Vagina (tissue), 2 donors: ENCODE measurements at places on chromosomes 1 and 21. TPM values are rescaled to one million over a fixed set of nuclear protein-coding genes. Genes with fewer than 3 reads are reported as not detected.

PLA2G2F gene
- total RNA-seq = not detected

C1orf53 gene
- 6.4 TPM for total RNA-seq

ICOSLG gene
- 6.4 TPM for total RNA-seq

DNA sequence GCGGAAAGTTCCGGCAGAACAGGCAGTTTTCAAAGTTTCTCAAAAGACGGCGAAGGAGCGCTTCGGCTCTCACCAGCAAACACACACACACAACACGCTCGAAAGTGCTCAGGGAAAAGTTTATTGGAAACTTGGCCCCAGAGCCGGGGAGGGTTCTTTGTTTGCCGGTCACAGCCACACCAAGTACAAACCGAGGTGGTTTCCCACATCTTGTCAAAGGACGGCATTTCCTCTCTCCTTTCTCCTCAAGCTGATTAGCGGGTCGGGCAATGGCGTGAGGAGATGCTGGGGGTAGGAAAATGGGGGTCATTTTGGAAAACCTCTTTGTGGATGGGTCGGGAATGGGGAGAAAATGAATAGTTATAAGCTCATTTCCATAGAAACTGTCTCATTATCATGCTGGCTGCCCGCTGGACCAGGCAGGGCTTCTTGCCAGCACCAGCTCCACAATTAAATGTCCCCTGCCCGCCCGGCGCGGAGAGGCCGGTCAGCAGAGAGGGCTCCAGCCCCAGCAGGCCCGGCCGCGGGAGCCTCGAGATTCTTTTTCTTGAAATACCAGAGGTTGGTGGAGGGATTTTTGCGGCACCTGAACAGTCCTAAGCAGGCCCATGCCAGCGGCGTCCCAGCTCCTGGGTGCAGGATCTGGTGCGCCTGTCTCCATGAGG lies 92.3 kb downstream of the PRDM16 start:
- DNase-seq = no peak

DNA sequence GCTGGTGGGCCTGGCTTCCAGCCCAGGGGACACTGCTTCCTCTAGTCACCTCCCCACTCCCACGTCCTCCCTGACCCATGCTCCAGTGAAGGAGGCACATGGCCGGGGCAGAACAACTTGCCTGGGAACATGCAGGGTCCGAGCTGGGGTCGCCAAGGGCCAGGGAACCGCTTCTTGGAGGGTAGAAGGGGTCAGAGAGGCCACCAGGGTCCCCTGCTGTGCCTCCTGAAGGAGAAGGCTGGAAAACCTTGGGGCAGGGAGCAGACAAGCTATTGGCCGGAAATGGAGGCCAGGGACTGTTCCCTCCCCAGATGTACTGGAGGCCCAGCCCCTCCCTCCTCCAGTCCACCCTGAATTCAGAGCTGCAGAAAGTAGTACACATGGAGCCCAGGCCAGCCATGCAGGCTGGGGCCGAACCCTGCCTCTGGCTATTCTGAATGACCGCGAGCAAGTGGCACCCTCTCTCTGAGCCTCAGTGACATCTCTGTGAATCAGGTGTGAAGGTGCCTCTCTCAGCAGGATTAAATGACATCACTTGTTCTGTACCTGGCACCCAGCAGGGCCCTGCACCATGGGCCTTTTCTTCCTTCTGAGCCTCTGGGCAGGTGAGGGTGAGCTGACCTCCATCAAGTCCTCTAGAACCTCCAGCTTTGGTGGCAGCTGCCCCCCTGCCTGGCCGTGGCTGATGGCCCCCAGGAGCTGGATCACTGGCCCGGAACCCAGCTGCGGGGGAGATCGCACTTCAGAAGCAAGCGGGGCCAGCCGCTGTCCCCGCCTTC lies 15.7 kb downstream of the SPOCD1 start:
- peak; percentile 67 for DNase-seq

GRCh38 chr1:114003431-114003830 lies 24.2 kb downstream of the OLFML3 start:
- no peak for DNase-seq

GRCh38 chr1:157142201-157142600 lies 4.0 kb upstream of the ETV3 start:
- DNase-seq = no peak

- DNase-seq = no peak
These were observed 23.6 kb downstream of the DIP2A start for GRCh38 chr21:46482225-46482845.

DNA sequence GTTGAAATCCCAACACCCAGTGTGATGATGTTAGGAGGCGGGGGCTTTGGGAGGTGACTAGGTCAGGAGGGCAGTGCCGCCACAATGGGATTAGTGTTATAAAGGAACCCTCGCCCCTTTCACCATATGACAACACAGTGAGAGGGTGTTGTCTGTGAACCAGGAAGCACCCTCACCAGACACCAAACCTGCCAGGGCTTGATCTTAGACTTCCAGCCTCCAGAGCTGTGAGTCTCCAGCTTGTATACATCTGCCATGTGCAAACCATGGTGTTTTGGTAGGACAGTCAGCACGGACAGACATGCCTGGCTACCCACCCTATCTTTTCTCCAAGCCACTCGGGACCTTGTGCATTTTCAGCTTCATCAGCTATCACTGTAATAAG lies 4.0 kb downstream of the TRIM11 start:
- no peak for DNase-seq

- DNase-seq = no peak
These were observed 69.9 kb upstream of the PRMT6 start for GRCh38 chr1:106986603-106987002.
